ENCODE measurements at places on chromosomes 13 and 19.

GRCh38 chr13:99203601-99204579, 3.2 kb downstream of the UBAC2 start:
- DNase-seq: no peak

GRCh38 chr13:99978799-99979452, 2.7 kb upstream of the ZIC2 start:
- DNase-seq: no peak

DNA sequence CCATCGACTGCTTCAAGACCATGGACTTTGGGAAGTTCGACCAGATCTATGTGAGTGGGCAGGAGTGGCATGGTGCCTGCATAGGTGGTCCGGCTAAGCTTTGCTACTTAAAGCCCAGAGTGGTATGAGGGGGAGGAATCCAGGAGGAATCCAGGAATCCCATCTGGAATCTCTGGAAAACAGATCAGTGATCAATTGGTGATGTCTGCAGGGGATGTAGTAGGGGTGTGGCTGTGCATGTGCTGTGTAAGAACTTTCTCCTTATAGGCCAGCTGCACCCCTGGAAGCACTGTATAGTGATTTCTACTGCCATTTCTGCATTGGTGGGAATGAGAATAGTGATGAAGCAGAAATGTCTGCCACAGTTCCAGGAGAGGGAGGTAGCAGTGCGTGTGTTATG, 23.6 kb downstream of the PNPLA6 start:
- no peak for DNase-seq

DNA sequence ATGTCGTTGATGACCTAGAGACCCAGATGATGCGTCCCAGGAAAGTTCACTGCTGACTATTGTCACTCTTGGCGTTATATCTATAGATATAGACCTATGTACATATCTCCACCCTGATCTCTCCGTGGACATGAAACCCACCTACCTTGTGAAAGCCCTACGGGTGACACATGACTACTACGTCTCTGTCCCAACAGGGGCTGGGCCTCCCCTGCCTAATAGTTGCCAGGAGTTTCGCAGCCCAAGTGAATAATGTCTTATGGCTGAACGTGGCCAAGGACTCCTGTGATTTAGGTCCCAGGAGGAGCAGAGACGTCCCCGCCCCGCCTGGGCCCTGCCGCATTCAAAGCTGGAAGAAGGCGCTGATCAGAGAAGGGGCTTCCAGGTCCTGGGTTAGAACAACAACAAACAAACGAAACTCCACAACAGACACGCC, 4.9 kb upstream of the POU4F1 start:
- no peak for DNase-seq
